ENCODE measurements at places on chromosomes 12 and 14.
A peak's percentile ranks its signal among the peaks of the same experiment; 100 is the strongest.

GRCh38 chr12:50778663-50779590, 15.0 kb downstream of the ATF1 start:
- no peak for DNase-seq

DNA sequence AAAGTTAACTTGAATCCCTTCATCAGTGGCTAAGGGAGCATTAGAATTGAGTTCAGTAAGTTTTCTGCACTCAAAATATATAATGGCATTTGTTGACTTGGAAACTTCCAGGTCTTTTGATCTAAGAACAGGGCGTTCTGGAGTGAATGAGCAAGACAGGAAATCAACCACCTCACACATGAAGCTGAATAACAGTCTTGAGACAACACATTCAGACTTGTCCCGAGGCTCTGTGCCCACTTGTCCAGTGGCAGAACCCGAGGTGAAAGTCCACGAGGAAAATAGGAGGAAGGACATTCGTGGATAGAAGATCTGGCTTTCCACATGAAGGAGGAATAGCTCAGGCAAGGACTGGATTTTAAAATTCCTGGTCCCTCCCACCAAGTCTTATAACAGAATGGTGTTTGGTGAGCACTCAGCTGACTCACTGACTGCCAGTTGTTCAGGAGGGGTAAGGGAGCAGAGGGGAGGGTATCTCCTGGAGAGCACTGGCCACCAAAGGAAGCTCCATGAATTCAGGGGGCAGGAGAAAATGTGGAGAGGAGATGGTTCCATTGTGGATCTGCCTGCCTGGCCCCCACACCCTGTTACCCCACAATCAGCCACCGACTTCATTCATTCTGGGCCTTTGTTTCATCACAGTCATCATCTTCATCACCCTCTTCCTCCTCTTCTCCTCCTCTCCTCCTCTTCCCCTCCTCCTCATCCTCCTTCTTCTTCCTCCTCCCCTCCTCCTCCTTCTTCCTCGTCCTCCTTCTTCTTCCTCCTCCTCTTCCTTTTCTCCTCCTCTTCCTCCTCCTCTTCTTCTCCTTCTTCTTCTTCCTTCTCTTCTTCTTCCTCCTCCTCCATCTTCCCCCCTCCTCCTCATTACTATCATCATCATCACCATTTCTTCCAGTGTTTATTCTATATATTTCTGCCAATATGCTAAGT, 620.1 kb downstream of the MED13L start:
- no peak for DNase-seq

GRCh38 chr14:28767030-28767852, 654 bp downstream of the FOXG1 start:
- no peak for DNase-seq

- DNase-seq = no peak
Observed at GRCh38 chr12:16324272-16324671, 23.2 kb upstream of the MGST1 start.

- DNase-seq = peak; percentile 39
Observed at GRCh38 chr12:101697930-101698799, 725 bp downstream of the CHPT1 start.

DNA sequence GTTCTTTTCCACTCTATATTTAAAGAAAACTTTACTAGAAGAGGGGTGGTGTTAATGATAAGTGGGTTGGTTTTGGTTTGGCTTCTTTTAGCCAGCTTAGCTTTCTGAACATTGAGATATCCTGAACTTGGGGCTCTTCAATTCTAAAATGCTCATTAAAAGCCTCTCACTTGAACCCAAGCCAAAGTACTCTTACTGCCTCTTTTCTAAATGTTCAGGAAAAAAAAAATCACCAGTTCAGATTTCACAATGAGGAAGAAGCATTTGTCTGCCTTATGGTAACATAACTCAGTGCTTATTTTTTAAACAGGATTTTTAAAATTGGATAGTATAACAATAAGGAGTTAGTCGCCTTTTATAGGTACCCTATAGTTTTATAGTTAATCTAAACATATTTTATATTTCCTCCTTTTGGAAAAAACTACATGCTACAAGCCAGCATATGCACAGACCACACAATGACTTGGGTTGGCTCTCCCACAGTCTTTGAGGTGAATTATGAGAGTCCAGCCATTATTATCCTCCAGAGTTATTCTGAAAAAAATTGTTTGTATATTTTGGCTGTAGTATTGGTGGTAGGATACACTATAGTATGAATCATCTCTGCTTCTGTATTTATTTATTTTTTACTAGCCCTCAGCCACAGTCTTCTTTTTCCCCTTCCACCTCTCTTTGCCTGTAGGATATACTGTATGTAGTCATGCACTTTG, 195.5 kb upstream of the TMPO start:
- no peak for DNase-seq

DNA sequence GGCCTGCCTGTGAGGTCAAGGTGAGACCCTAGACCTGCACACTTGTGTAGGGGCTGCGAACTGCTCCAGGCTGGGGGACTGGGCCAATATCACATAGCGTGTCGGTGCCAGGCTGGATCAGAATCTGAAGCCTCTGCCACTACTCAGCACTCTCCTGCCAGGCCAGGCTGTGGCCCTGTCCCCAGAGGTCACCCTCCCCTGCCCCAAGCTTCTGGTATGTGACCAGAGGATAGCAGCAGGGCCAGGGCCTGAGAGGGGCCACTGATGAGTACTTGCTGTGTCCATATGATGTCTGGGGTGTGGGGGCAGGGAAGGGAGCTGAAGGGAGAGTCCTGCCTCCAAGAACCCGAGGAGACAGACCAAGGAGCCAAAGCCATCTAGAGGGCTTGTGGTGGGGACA, 17.8 kb downstream of the ARL6IP4 start:
- DNase-seq = no peak

DNA sequence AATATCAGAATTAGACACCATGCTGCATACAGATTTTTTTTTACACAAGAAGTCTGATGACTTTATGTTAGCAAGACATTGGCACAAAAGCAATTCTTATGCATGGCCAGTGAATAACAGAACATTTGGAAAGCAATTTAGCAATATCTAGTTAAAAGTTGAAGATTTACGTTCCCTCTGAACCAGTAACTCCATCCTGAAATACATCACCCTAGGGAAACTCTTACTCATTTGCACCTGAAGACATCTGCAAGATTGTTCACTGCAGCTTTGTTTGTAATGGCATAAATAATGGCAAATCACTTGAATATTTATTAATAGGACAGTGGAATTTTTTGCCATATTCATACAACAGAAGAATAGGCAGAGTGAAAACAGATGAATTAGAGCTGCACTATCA, 670.0 kb upstream of the NOVA1 start:
- no peak for DNase-seq

DNA sequence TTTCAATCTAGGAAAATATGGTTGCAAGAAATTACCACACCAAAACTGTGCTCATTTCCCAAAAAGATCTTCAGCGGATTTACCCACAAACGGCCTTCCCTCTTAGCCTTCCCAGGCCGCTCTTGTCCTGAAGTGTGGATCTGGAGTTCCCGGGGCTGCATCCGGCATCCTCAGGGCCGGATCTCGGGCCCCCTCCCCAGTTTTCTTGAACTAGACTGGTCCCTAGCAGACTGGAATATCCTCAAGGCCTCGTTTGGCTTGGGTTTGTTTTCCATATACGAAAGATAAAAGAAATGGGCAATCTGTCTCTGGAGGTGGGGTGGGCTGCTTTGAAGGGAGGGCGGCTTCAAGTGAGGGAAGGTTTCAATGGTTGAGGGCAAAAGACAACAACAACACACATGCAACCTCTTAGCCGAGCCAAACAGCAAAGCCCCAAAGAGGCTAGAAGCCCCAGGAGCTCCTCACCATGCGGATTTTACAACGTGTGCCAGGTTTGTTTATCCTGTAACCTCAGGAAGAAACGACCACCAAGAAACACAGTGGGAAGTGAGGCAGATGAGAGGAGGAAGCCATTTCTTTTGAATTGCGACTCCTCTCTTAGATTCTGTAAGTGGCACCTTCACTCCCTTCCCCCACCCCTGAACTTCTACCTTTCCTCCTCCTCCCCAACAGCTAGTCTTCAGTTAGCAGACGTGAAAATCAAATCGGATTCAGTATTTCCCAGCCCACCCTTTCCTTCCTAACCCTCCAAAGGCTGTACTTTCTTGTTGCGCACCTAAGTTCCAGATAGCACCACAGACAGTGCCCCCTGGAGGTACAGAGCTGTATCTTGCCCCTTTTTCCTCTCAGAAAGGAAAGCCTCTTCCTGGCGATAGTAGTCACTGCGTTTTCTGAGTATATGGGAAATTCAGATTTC, 2.6 kb downstream of the MYF6 start:
- no peak for DNase-seq
